ENCODE measurements at places on chromosomes 2 and 18. TPM values are rescaled to one million over a fixed set of nuclear protein-coding genes. Genes with fewer than 3 reads are reported as not detected.

CXCR4 gene
- 32.6 TPM for total RNA-seq

GRCh38 chr2:68853035-68853434 lies 18.2 kb downstream of the BMP10 start:
- DNase-seq: no peak

- DNase-seq: no peak
These were observed 131.1 kb downstream of the RBMS1 start for GRCh38 chr2:160362541-160362940.

- DNase-seq: no peak
These were observed 148.2 kb downstream of the NDUFA10 start for GRCh38 chr2:239876948-239877289.

DNA sequence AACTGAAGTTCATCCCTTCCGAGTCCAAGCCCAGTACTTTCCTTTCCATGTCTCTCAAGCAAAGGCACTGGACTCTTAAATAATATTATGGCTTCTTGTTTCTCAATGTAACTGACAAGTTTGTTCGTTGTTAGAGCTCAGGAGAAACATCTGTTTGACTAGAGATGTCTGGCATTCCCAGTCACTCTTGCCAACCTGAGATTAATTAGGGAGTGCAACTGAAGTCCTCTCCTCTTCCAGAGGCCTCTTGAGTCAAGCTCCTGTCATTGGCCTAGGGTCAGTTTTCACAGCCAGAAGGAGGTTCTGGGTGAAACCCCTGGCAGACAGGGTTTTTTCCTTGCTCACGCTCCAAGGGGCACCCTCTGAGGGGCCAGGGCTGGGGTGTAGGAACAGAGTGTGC lies 196.1 kb downstream of the AGPS start:
- no peak for DNase-seq

DNA sequence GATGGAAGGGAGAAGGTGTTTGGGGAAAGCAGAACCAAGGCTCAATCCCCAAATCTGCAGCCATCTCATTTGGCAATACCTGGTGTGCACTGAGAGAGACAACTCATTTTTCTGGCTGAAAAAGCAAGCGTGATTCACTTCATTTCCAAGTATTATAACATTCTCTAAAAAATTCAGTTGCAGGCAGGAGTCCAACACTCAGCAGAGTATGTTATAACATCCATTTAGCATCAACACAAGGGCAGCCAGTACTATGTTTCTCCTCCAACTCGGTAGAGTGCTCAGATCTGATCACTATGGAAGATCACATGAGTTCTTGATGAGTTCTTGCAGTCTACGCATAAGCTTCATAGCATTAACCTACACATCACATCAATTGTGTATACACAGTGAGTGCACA lies 99.4 kb upstream of the PID1 start:
- no peak for DNase-seq

CAVIN2 gene
- not detected for total RNA-seq

Measured in neural progenitor cell (in vitro differentiated cells).